ENCODE measurements at places on chromosomes 16 and 17. TPM values are rescaled to one million over a fixed set of nuclear protein-coding genes. Genes with fewer than 3 reads are reported as not detected.

CAVIN1 gene
- total RNA-seq = 0.96 TPM

SECTM1 gene
- total RNA-seq = 4.2 TPM

MPO gene
- not detected for total RNA-seq

NPIPB13 gene
- total RNA-seq = 20.0 TPM

MT4 gene
- not detected for total RNA-seq

EVPLL gene
- not detected for total RNA-seq

CA7 gene
- total RNA-seq = 0.39 TPM

GRCh38 chr17:17484451-17484899 lies 7.7 kb downstream of the MED9 start:
- peaks cover 34% of the 10 kb centered on the region for H3K36me3 ChIP-seq
- H3K4me1 ChIP-seq = peaks cover 47% of the 10 kb centered on the region
- DNase-seq = no peak

- H3K36me3 ChIP-seq = no peaks in the 10 kb centered on the region
- no peak for DNase-seq
- peaks cover 11% of the 10 kb centered on the region for H3K27me3 ChIP-seq
- no peak overlapping the region for H3K27ac ChIP-seq
- H3K4me1 ChIP-seq = no peaks in the 10 kb centered on the region
- H3K4me3 ChIP-seq = no peak overlapping the region
Measured at GRCh38 chr16:11635113-11635652, 33.1 kb upstream of the SNN start.

- H3K27me3 ChIP-seq = no peaks in the 10 kb centered on the region
- no peaks in the 10 kb centered on the region for H3K4me1 ChIP-seq
- no peak for DNase-seq
- H3K36me3 ChIP-seq = peaks cover 15% of the 10 kb centered on the region
- no peak overlapping the region for H3K27ac ChIP-seq
Measured at GRCh38 chr16:83912519-83913244, 13.8 kb downstream of the MLYCD start.

DNA sequence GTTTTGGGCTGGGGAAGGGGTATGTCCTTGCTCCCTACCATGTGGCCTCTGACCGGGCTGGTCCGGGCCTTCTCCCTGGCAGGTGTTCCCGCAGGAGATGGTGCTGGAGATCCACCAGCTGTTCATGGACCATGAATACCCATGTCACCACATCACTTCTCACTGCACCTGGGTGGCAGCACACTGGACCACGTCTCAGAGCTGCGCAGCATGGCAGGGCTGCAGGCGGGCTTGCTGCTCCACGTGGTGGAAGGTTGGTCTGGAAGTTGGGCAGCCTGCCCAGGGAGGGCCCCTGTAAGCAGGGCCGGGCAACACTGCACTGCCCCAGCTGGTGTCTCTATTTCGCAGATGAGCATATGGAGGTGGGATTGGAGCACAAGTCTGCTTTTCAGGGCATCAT lies 169.5 kb upstream of the ZNF267 start:
- no peak overlapping the region for H3K4me3 ChIP-seq
- no peaks in the 10 kb centered on the region for H3K27me3 ChIP-seq
- H3K4me1 ChIP-seq = peaks cover 26% of the 10 kb centered on the region
- peaks cover 59% of the 10 kb centered on the region for H3K36me3 ChIP-seq
- DNase-seq = no peak
- H3K27ac ChIP-seq = no peak overlapping the region

DNA sequence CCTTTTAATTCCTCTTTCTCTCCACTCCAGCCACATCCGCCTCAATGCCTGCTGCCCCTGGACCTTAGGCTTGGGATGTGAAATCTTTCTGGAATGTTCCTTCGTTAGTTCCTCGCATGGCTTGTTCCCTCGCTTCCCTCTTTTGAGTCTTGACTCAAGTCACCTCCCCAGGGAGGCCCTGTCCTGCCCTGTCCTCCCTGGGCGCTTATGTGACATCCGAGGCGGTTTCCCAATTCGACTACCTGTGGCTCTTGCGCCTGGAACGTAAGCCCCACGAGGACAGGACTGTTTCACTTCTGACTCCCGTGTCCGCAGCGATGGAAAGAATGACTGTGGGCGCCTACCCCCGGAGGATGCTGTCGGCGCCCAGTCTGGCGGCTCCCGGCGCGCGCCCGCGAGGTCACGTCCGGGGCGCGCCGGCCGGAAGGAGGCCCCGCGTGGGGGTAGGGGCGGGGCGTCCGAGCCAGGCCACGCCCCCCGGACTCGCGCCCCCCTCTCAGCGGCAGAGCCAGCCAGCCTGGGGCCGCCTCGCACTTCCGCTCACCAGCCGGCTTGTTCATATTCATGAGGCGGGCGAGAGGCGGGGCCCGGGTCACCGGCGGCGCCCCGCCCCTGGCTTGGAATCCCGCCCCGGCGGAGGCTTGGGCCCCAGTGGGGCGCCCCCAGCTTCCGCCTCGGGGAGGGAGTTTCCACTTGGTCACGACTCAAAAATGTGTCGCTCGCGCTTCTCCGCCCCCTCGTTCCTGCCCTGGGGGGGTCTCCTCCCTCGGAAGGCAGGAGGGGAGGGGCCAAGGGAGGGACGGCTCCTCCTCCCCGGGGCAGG lies 8.4 kb upstream of the GLIS2 start:
- peak; percentile 97 for DNase-seq
- H3K27ac ChIP-seq = peak overlapping the region; percentile 96
- peaks cover 22% of the 10 kb centered on the region for H3K4me1 ChIP-seq
- peaks cover 18% of the 10 kb centered on the region for H3K36me3 ChIP-seq

GRCh38 chr16:280552-280951 lies at the start of gene ARHGDIG:
Gene ARHGDIG (plus strand): TSS chr16:280591. CDS start chr16:280681, 90 bp downstream.
- no peak within 1 kb of the TSS for H3K27ac ChIP-seq
- H3K4me3 ChIP-seq = no peak within 1 kb of the TSS
- peaks cover 27% of the 10 kb centered on the region for H3K27me3 ChIP-seq
- no peaks in the 10 kb centered on the region for H3K36me3 ChIP-seq
- H3K4me1 ChIP-seq = no peaks in the 10 kb centered on the region
- DNase-seq = no peak

GRCh38 chr16:54204756-54205155 lies 81.8 kb downstream of the IRX3 start:
- no peak for DNase-seq
- no peaks in the 10 kb centered on the region for H3K4me1 ChIP-seq
- no peaks in the 10 kb centered on the region for H3K36me3 ChIP-seq
- no peak overlapping the region for H3K4me3 ChIP-seq
- H3K27ac ChIP-seq = no peak overlapping the region
- H3K27me3 ChIP-seq = peaks cover 2% of the 10 kb centered on the region

DNA sequence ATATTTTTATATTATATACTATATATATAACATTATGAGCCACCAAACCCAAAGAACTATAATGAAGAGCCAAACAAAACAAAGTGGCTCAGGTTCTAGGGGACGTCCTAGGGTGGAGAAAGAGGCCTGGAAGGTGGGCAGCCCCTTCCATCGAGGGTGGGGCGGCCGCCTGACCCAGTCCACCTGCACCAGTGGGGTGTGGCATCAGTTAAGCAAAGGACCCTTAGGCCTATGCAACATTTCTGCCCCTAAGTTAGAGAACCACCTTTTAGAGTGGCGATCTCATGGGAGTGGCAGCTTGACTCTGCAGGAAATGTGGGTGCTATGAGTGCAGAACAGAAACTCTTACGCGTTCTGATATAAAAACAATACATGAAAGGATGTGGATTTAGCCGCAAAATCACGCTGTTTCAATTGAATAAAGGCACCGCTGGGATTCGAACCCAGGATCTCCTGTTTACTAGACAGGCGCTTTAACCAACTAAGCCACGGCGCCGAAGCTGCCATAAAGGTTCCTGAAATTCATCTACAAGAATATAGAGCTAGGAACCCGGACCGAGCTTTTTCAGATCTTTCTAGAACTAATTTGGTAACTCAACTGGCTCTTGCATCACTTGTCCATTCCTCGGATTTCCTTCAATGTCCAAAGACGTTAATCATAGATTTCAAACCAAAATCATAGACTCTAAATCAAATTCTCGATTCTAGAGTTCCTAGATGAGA lies 15.6 kb upstream of the AURKB start:
- peaks cover 42% of the 10 kb centered on the region for H3K36me3 ChIP-seq
- H3K4me3 ChIP-seq = peak overlapping the region; percentile 70
- peak overlapping the region; percentile 94 for H3K27ac ChIP-seq

- H3K4me3 ChIP-seq = no peak overlapping the region
- no peaks in the 10 kb centered on the region for H3K27me3 ChIP-seq
- no peaks in the 10 kb centered on the region for H3K4me1 ChIP-seq
Measured at GRCh38 chr17:69654981-69655855, 240.7 kb downstream of the MAP2K6 start.

- H3K36me3 ChIP-seq = peaks cover 3% of the 10 kb centered on the region
- no peaks in the 10 kb centered on the region for H3K27me3 ChIP-seq
- H3K27ac ChIP-seq = peak overlapping the region; percentile 69
- no peak overlapping the region for H3K4me3 ChIP-seq
Measured at GRCh38 chr17:72863526-72864211, 228.8 kb downstream of the SLC39A11 start.

DNA sequence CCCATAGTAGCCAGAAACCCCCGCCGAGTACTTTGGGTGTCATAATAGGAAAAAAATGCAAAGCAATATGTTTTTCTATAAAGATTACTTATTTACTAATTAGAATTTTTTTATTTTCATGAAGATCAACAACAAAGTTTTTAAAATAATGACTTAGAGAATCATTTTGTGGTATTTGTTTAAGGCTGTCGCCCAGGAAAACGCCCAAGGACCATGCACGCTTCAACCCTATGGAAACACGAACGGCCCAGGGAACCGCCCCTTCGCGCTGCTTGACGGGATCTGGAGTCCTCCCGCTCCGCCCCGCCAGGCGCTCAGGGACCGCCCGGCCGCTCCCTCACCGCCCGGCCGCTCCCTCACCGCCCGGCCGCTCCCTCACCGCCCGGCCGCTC lies 408 bp upstream of the KPNA2 start:
- peak overlapping the region; percentile 97 for H3K27ac ChIP-seq
- H3K4me1 ChIP-seq = peaks cover 22% of the 10 kb centered on the region
- DNase-seq = no peak
- peak overlapping the region; percentile 96 for H3K4me3 ChIP-seq

DNA sequence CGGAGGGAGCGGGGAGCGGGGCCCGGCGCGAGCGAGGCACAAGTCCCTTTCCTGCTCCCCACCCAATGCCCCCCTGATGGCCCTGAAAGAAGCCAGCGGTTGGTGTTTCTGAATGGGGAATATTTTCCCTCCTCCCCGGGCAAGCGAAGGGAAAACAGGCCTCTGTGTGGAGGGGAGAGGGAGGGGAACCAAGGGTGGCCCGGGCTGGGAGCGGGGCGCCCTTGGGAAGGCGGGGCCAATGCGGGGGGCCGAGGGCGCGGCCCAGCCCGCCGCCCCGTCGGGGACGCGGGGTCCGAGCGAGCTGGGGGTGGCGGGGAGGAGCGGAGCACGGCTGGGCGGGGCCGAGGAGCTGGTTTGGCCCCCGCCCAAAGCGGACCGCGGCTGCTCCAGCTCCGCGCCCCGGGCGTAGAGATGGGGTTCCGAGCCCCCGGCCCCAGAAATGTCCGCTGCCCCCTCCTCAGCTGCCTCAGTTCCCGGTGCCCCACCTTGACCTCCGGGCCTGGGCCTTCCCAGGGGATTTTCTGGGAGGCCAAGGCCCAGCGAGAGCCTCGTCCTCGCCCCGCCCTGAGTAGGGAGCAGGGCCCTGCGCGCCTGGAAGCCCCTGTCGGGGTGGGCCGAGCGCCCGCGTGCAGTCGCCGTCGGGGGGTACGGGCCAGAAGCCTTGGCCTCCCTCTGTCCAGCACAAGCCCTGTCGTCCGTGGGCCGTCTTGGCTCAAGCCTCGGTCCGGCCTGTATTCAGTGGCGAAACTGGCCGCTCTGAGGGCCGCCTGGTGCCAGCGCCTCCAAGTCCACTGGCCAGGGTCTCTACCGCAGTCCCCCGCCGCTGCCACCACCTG lies 3.9 kb upstream of the HEXIM1 start:
- H3K27me3 ChIP-seq = no peaks in the 10 kb centered on the region
- no peak for DNase-seq
- no peak overlapping the region for H3K27ac ChIP-seq
- H3K36me3 ChIP-seq = peaks cover 5% of the 10 kb centered on the region
- peaks cover 11% of the 10 kb centered on the region for H3K4me1 ChIP-seq

- no peak overlapping the region for H3K27ac ChIP-seq
- H3K27me3 ChIP-seq = peaks cover 37% of the 10 kb centered on the region
- no peak for DNase-seq
- H3K36me3 ChIP-seq = no peaks in the 10 kb centered on the region
- H3K4me3 ChIP-seq = no peak overlapping the region
Measured at GRCh38 chr17:44310609-44311376, 2.4 kb downstream of the RUNDC3A start.

GRCh38 chr17:28899212-28899815 lies 1.8 kb upstream of the FLOT2 start:
- peak overlapping the region; percentile 12 for H3K4me3 ChIP-seq
- H3K36me3 ChIP-seq = peaks cover 30% of the 10 kb centered on the region
- no peak overlapping the region for H3K27ac ChIP-seq
- H3K27me3 ChIP-seq = no peaks in the 10 kb centered on the region

DNA sequence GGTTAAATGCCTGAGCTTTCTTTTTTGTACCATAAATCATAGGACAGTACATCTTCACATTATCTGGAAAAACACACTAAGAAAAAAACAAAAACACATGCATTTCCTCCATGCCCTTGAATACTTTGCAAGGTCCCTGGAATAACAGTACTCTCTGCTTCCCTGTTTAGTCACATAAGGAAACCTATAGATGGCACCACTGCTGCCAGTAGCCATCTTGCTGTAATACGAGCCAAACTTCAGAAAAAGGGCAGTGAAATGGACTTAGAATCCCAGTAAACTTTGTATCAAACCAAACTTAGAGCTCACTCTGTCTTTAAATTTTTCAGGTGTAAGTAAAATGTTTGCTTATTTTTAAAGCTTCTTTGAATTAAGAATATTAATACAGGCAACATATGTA lies 435.5 kb downstream of the KCNJ2 start:
- H3K4me1 ChIP-seq = no peaks in the 10 kb centered on the region
- no peak for DNase-seq
- no peak overlapping the region for H3K4me3 ChIP-seq
- no peaks in the 10 kb centered on the region for H3K27me3 ChIP-seq
- H3K36me3 ChIP-seq = no peaks in the 10 kb centered on the region
- H3K27ac ChIP-seq = no peak overlapping the region

DNA sequence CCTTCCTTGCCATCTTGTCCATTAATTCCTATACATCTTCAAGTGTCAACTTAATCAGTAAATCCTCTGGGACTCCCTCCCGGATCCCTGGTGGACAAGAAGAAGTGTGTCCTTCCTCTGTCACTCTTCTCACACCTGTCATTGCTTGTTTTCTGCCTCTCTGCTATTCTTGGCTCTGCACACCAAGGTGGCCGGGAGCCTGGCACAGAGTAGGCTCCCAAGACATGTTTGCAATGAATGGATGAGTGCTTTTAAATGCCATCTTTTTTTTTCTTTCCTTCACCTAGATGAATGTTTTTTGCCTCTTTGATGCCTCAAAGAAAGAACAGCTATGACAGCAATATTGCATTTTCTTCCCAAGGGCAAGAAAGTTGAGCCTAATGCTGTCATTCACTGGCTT lies 58.0 kb upstream of the CLEC18A start:
- H3K4me3 ChIP-seq = no peak overlapping the region
- peaks cover 19% of the 10 kb centered on the region for H3K36me3 ChIP-seq
- H3K27ac ChIP-seq = no peak overlapping the region
- H3K27me3 ChIP-seq = no peaks in the 10 kb centered on the region

- peaks cover 26% of the 10 kb centered on the region for H3K36me3 ChIP-seq
- no peaks in the 10 kb centered on the region for H3K4me1 ChIP-seq
- no peak overlapping the region for H3K4me3 ChIP-seq
- no peaks in the 10 kb centered on the region for H3K27me3 ChIP-seq
- no peak for DNase-seq
- H3K27ac ChIP-seq = no peak overlapping the region
Measured at GRCh38 chr16:24203675-24204074, 52.5 kb upstream of the CACNG3 start.

- DNase-seq = no peak
- no peak overlapping the region for H3K27ac ChIP-seq
- no peaks in the 10 kb centered on the region for H3K4me1 ChIP-seq
- no peak overlapping the region for H3K4me3 ChIP-seq
- no peaks in the 10 kb centered on the region for H3K36me3 ChIP-seq
Measured at GRCh38 chr17:26818736-26819135, 475.2 kb upstream of the WSB1 start.
